ENCODE measurements at places on chromosomes 2 and 18.

DNA sequence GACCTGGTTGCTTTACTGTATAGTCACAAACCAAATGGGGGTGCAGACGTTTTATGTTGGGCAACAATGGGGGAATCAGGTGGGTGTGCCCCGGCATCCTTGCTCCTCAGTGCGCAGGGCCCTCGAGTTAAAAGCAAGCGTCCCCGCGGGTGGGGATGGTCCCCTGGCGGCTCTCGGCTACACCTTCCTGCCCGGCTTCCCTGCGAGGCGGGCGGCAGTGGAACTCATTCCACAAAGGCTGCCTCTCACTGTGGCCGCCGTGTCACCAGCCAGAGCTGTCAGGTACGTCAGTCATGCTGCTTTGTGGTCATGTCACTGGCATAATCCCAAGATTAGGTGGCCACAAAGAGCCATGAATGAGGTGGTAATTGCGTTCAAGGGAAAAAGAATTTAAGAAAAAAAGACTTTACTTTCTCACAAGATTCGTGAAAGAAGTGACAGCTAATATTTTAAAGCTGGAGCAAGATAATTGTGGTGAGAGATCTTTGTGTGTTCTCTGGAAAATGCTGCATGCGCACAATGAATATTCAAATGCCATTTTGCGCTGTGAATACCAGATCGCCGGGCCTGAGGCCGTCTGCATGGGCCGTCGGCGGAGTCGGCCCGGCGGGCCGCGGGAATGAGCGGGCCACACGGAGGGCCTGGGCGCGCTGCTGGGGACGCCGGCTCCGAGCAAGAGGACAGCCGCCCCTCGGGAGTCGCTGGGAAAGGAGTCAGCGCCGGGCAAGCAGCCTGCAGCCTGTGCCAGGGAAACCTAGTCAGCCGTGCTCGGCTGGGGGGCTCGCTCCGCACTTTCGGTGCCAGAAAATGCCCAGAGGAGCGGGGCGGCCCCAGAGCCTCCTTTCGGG lies 82.3 kb upstream of the LDLRAD4 start:
- DNase-seq = peak; percentile 29

DNA sequence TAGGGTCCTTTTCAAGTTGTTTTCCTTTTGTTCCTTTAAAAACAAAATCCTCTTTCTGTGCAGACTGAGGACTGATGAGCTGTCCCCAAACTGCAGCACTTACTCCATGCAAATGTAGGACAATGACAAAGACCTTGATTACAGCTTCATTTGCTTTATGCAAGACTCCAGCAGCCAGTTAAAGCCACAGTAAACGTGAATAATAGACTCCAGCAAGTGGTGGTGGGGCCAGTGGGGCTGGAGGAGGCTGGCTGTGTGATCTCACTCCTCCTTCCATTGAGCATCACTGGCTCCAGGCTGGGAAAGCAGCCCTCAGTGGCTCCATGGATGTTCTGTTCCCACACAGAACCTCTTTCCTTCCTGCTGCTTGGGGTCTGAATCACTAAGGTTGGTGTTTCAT lies 306.0 kb upstream of the CELF4 start:
- DNase-seq = no peak

DNA sequence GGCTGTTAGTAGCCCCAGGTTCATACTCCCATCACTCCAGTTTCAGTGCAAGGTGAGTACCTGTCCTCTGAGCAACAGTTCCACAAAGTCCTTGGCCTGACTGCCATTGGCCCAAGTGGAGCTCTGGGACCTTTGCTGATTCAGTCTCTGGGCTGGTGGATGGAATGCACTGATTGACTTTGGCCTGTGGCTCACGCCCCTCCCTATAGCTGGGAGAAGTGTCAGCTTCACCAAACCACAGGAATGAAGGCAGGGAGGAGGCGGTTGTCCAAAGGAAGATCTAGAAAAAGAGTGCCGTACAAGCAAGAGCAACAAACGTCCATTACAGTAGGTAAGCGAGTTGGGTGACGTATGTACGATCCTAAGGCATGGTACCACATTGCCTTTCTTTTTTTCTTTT lies 34.0 kb downstream of the QPCT start:
- no peak for DNase-seq

DNA sequence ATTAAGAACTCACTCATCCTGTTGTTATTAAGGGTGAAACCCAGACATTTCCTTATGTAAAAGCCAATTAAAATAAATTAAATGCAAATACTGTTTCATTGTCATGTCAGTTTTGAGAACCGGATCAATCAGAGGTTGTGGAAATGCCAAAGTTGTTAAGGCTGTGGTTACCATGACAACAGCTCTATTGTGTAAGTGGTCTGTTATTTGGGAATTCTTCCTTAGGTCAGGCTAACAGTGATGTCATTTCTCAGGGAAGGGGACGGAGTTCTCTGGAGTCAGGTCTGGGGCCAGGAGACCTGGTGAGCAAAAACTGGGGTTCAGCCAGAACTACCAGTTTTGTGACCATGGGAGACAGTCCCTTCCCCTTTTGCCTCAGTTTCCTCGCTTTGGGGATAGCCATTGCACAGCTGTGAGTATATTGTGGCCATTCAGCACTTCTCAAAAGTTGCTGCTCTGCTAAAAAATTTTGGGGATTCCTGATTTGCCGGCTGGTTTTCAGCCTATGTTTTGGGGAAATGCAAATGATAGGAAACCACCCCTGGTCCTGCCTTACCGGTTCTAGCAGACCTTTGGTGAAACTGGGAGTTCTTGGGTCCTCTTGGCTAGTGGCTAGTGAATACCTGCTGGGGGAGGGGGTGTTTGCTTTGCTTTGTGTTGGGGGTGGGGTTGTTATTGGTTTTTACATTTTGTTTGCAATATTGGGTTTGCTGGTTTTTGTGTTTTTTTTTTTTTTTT lies 21.6 kb downstream of the HPCAL1 start:
- no peak for DNase-seq

- no peak for DNase-seq
Observed at GRCh38 chr2:239833269-239834109, 191.7 kb downstream of the NDUFA10 start.
